Fibroblast of skin of scalp (primary cell): ENCODE measurements at places on chromosomes 7 and 10.

DNA sequence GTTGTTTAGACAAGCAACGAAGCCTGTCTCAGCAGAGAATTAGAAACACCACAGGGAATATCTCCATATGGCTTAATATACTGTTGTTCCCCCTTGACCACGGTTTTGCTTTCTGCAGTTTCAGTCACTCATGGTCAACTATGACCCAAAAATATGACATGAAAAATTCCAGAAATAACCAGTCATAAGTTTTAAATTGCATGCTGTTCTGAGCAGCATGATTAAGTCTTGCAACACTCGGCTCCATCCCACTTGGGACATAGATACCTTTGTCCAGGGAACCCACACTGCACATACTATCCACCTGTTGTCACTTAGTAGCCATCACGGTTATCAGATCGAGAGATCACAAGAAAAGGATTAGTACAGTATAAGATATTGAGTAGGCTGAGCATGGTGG lies 60.7 kb upstream of the FOXK1 start:
- DNase-seq, result peak; percentile 69

DNA sequence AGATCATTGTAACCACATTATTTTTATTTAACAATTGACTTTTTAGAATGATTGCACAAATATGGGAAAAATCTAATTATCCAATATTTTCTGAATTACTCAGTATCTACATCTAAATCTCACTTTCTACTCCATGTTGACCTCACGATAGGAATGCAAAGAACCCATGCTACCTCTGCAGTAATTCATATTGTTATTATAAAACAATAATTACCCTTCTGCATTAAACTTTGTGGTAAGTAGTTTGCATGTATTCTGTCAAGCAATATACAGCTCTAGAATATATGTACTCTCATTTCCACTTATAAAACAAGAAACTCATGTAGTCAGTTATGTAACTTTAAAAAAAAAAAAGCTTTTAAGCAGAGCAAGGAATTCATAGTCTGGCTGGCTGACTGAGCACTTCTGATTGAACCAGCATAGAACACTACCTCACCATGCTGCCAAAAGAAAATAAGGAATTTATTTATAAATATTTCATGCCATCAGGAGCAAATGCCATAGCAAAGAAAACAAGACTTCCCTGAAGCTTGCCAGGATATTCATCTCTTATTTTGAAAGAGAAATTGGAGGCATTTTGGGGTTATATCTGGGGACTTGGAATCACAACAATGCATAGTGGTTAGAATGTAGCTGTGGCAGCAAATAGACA lies 895.7 kb downstream of the XPNPEP1 start:
- no peak for DNase-seq

DNA sequence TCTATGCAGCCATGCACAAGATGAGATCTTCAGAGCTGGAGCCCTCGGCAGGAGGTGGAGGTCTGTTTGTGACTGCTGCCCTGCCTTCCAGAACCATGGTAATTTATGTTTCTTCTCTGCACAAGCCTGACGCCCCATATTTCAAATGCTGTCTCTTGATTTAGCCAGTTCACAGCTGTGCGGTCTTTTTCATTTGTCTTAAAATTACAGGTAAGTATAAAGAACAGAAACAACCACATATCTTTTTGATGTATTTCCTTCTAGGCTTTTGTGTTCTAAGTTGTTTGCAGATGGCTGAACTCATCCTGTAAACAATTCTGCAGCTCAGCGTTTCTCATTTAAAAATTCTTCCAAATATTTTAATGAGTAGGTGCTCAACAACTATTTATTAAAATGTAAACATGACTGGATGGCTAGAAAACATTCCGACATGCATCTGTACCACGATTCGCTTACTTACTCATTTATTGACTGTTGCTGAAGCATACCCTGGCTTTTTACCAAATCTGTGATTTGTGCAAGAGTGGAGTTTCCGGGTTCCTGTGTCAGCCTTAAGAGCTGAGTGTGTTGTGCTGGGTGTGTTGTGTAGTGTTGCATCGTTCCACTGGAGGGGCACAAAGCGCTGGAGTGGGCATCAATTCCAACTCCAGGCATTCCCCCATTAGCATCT lies 58.9 kb downstream of the PIP4K2A start:
- DNase-seq, result peak; percentile 78

DNA sequence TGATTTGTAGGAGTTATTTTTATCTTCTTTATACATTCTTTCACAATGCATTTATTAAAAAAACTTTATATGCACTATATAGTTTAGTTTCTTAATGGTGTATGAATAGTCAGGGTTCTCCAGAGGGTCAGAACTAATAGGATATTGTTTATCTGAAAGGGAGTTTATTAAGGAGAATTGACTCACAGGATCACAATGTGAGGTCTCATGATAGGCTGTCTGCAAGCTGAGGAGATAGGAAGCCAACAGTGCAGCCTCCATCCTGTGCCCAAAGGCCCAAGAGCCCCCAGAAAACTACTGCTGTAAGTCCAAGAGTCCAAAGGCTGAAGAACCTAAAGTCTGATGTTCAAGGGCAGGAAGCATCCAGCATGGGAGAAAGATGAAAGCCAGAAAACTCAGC lies 192.8 kb upstream of the AHR start:
- no peak for DNase-seq

DNA sequence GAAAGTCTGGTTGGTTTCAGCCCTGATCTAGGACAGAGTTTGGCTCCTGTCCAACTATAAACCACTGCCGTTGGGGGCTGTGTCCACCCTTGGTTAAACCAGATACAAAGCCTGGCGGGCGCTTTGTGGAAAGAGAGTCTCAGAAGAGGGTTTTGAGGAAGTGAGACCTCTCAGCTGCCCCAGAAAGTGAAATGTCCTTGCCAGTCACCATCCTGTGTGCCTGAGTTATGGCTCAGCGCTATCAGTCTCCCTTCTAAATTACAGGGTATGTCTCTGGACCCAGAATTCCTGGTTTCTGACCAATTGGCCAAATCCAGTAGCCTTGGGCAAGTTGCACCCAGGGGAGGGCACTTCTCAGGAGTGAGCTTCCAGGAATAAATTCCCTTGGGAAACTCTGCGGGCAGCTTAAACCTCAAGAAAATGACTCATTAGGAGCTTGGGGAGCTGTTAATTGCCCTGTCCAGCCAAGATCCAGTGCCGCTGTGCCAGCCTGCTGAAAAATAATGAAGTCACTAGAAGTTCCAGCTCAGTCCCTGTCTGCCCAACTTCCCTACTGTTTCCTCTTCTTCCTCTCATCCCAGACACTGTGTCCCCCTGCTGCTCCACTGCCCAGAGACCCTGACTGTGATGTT lies 66.7 kb upstream of the PDZD8 start:
- DNase-seq, result peak; percentile 93

GRCh38 chr10:115107830-115108229 lies 14.7 kb downstream of the ATRNL1 start:
- no peak for DNase-seq

DNA sequence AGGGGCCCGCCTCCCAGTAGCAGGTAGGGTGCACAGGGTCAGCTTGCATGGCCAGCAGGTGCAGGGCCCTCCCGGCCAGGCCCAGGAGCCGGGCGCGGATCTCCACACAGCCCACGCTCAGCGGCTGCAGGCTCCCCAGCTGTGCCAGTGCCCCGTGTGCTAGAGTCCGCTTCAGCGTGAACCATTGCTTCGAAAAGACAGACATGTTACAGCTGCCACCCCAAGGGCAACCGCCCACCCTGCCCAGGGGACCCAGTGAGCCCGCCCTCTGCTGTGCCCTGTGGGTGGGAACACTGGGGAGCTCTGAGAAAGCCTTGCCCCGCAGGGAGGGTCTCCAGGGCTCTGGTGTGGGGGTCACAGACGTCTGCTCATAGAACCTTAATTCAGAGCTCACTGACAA lies 64.3 kb upstream of the NKX6-2 start:
- DNase-seq, result no peak

GRCh38 chr10:26970667-26971066 lies 109.9 kb upstream of the ABI1 start:
- no peak for DNase-seq

DNA sequence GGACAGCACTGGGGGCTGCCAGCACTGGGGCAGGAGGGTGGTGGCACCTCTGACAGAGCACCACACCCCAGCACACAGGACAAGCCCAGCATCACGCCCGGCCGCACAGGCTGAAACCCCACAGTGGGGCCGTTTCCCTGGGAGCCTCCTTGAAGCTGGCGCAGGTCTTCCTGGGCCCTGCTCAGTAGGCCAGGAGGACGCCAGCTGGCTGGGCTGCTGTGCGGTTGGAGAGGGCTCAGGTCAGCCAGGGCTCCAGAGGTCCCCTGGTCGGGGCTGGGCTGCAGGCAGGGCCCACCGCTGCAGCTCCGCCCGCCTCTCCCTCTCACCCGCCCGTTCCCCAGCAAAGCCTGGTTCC lies 137.3 kb downstream of the TCERG1L start:
- DNase-seq, result no peak

- DNase-seq, result no peak
Observed at GRCh38 chr10:122532601-122533296, 27.8 kb upstream of the DMBT1 start.

DNA sequence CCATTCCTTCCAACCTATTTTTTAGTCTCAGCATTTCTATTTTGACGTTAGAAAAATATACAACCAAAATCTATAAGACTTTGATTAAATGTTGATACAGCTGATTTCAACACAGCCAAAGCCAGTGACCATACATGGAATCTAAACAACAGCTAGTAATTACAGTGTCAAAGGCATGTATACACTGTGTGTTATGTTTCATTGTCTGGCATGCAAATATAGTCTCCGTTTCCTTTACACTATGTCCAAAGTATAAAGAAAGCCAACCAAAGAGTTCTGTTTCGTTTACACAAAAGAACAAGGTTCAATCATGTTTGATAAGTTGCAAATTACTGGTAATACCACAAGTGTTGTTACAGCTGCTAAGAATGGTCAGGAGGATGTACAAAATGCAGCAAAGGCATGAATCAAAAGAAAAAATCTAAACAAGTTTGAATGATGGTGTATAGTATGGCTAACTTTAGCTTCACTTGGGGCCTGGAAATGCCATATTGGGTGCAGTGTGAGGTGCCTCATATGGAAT lies 268.3 kb upstream of the FERD3L start:
- DNase-seq, result no peak

- no peak for DNase-seq
Observed at GRCh38 chr10:103181244-103181643, 11.8 kb downstream of the NT5C2 start.

- peak; percentile 11 for DNase-seq
Observed at GRCh38 chr7:106418526-106418925, 133.7 kb upstream of the NAMPT start.

DNA sequence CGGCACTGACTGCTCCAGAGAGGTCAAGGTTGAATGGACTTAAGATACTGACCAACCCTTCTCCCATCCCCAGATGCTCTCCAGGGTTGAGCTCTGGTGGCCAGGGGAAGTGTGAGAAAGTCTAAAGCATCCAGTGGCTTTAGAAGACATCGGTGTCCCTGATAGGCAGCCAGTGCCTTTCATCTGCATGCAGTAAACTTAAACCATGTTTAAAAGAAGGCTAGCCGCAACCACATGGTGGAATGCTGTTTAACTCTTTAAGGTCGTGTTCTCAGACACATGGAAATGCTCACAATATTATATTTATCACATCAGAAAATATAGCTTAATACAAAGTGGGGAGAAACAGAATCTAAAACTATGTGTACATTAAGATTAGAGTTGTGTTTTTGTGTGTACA lies 137.0 kb downstream of the CNNM2 start:
- peak; percentile 22 for DNase-seq

- DNase-seq, result no peak
Observed at GRCh38 chr10:98039690-98040381, 9.4 kb upstream of the CRTAC1 start.

GRCh38 chr10:93722550-93722949 lies 20.2 kb upstream of the FRA10AC1 start:
- DNase-seq, result no peak
